DND-41 (cell line): ENCODE measurements at places on chromosomes 4 and X.

DNA sequence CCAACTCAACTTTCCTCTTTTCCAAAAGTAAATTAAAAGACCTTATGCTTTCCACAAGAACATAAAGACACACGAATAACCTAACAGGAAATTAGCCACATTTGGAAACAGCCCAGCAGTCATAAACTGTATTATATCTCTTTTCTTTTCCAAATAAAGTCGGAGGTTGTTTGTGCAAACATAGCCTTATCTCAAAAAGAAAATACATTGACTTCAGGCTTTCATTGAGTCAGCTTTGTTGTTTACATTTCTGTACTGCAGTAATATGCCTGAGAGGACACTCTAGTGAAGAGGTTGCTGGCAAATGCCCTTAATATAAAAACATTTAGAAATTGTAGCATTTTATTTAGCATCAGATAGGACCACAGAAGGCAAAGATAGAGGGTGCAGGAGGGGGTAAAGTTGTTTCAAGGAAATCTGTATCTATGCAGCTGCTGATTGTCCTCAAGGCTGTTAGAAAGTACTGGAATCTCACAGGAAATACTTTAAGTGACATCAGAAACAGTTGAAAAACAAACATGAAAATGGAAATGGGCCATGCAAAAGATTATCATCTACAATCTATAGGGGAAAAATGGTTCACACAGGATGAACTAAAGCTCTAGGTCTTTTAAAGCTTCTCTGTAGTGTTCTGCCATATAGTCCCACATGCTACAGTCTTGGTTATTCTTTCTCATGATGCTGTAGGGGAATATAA, 14.5 kb downstream of the LNX1 start:
- DNase-seq, result no peak
- H3K4me3 ChIP-seq, result no peak overlapping the region
- H3K36me3 ChIP-seq, result no peaks in the 10 kb centered on the region

DNA sequence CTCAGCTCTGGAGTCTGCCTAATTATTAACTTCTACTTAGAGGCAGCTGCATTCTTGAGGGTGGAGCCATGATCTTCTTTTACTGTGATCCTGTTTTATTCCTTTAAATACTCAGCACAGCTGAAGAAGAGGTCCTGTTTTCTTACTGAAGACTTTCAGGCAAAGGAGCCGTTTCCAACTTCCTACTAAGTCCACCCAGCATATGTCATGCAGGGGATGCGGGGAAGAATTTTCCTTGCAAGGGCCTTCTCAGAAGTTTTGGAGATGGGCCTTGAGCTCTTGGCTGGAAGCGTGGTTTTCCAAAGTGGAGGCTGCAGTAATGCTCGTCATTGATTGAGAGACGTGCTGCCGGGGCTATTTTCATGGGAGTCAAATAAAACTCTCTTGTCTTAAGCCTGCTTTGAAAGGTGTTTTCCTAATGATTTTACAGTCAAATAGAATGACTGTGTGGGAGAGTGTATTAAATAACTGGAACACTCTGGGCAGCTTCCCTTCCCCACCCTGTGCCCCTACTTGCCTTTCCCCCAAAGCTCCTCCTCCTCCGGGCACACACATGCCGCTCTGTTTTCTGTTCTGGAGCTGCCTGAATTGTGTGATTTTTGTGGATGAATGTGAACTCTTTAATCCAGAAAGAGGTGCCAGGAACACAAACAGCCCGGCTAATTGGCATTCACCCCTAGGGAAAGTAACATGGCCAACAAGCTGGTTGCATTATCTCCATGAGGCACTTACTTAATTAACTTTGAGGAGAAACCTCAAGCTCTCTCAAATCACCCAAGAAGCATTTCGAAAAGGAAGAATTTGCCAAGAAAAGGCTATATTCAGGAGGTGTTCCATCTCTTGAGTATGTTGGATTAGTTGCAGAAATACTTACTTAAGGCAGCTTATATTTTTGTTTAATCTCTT, 28.1 kb downstream of the FGF2 start:
- no peak for DNase-seq
- H3K4me1 ChIP-seq, result no peaks in the 10 kb centered on the region
- H3K27me3 ChIP-seq, result peaks cover 11% of the 10 kb centered on the region
- H3K27ac ChIP-seq, result no peak overlapping the region
- H3K4me3 ChIP-seq, result no peak overlapping the region

DNA sequence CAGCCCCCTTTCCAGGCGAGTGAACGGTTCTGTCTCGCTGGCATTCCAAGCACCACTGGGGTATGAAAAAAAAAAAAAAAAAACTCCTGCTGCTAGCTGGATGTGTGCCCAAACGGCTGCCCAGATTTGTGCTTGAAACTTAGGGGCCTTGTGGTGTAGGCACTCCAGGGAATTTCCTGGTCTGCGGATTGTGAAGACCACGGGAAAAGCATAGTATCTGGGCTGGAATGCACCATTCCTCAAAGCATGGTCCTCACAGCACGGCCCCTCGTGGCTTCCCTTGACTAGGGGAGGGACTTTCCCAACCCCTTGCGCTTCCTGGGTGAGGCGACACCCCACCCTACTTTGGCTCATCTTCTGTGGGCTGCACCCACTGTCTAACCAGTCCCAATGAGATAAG, 516.8 kb upstream of the FAM241A start:
- no peak overlapping the region for H3K4me3 ChIP-seq
- H3K27ac ChIP-seq, result no peak overlapping the region
- no peaks in the 10 kb centered on the region for H3K36me3 ChIP-seq
- no peak for DNase-seq

DNA sequence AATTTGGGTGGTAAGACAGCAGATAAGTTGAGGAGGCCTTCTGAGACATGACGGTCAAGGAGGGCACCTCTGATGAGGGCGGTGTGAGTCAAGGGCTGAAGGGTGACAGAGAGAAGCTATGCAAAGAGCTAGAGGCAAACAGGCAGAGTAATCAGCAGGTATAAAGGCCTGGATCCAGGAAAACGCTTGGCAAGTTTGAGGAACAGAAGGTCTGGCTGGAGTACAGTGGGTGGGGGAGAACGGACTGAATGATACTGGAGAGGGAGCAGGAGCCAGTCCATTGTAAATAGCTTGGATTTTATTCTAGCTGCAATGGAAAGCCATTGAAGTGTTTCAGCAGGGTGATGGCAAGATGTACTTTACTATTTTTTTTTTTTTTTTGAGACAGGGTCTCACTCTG, 39.3 kb downstream of the RAB33B start:
- no peak overlapping the region for H3K27ac ChIP-seq
- H3K4me1 ChIP-seq, result no peaks in the 10 kb centered on the region
- no peaks in the 10 kb centered on the region for H3K36me3 ChIP-seq

DNA sequence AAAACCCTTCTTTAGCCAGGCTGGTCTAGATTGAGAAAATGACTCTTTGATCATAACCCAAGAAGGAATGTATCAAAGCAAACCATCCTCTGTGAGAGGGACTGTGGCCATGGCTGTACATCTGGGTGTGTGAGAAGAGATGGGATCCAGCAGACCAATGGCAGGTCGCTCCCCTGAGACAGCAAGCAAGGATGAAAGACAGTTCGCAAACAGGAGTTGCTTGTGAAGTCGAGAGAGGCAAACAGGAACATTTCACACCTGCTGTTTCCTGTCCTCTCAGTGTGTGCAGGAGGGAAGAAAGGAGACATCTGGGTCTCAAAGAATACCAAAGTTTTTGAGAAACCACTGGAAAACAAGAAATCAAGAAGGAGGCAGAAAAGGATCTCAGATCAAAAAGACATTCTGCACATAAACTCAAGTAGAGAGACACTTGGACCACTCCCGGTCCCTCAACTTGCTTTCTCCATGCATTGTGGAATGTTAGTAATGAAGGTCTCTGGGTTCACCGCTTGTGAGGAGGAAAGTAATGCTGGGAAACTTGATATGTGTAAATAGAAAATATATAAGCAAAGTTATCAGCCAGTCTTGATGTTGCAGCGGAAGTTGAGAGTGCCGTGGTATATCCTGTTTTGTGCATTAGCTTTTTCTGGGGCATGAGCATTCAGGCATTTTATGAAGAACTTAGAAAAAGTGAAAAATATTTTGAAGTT, 327.5 kb downstream of the BMPR1B start:
- no peaks in the 10 kb centered on the region for H3K27me3 ChIP-seq
- peak overlapping the region; percentile 51 for H3K4me3 ChIP-seq
- peak; percentile 87 for DNase-seq
- H3K4me1 ChIP-seq, result peaks cover 98% of the 10 kb centered on the region
- peak overlapping the region; percentile 94 for H3K27ac ChIP-seq

- H3K4me3 ChIP-seq, result no peak overlapping the region
- H3K4me1 ChIP-seq, result no peaks in the 10 kb centered on the region
- DNase-seq, result no peak
Measured at GRCh38 chrX:48493890-48494364, 14.9 kb upstream of the PORCN start.

- no peak for DNase-seq
- H3K4me1 ChIP-seq, result no peaks in the 10 kb centered on the region
- no peaks in the 10 kb centered on the region for H3K36me3 ChIP-seq
Measured at GRCh38 chrX:35919536-35920309, at the start of gene CFAP47. Gene CFAP47 (plus strand): TSS chrX:35919734. CDS start chrX:35919800, 66 bp downstream.

DNA sequence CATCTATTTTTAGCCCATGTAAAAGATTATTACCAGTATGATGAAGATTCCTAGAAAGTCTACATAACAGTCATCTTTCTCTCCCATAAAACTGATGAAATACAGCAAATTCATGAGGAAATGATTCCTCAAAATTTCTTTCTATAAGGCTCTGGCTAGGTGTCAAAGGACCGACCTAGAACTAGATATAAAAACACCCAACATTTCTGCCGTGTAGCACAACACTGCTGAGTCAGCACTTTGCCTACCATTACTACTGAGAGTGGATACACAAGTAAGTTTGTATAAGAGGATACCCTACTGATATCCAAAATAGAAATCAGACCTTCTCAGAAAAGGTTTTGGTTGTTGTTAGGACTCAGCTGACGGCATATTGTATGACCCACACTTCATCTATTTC, 24.7 kb downstream of the TMEM47 start:
- H3K27ac ChIP-seq, result no peak overlapping the region
- H3K27me3 ChIP-seq, result no peaks in the 10 kb centered on the region
- H3K4me1 ChIP-seq, result no peaks in the 10 kb centered on the region
- no peak for DNase-seq

- no peak overlapping the region for H3K27ac ChIP-seq
- H3K36me3 ChIP-seq, result no peaks in the 10 kb centered on the region
- no peaks in the 10 kb centered on the region for H3K4me1 ChIP-seq
- H3K27me3 ChIP-seq, result no peaks in the 10 kb centered on the region
- DNase-seq, result no peak
- H3K4me3 ChIP-seq, result no peak overlapping the region
Measured at GRCh38 chr4:42642101-42642797, 14.7 kb downstream of the ATP8A1 start.

GRCh38 chr4:84491481-84491880, 7.6 kb downstream of the NKX6-1 start:
- no peak for DNase-seq
- H3K4me3 ChIP-seq, result no peak overlapping the region
- H3K36me3 ChIP-seq, result no peaks in the 10 kb centered on the region
- H3K27me3 ChIP-seq, result no peaks in the 10 kb centered on the region
- no peaks in the 10 kb centered on the region for H3K4me1 ChIP-seq

DNA sequence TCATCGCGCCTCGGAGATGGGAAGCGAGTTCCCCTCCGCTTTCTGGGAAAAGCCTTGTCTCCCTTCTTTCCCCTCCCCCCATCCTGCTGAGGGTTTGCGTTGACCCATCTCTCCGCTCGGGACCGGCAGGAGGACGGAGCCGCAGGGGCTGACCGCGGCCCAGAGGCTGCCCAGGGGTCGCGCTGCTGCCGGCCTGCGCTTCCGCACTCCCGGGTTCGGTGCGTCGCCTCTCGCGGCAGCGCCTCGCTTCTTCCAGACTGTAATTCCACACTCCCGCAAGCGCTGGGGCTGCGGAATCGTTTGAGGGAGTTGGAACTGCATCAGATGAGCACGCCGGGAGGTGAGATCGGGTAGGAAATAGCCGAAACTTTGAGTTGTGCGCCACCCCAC, 88.3 kb downstream of the BCOR start:
- H3K27ac ChIP-seq, result no peak overlapping the region
- no peak for DNase-seq
- H3K36me3 ChIP-seq, result no peaks in the 10 kb centered on the region
- H3K4me1 ChIP-seq, result peaks cover 11% of the 10 kb centered on the region
- H3K27me3 ChIP-seq, result no peaks in the 10 kb centered on the region
- no peak overlapping the region for H3K4me3 ChIP-seq
